Endodermal cell (in vitro differentiated cells): ENCODE measurements at places on chromosomes 11 and 22.
A peak's percentile ranks its signal among the peaks of the same experiment; 100 is the strongest.

- DNase-seq, result no peak
Observed at GRCh38 chr11:36328966-36329673, 33.0 kb downstream of the PRR5L start.

GRCh38 chr11:75428281-75428724 lies 4.7 kb downstream of the KLHL35 start:
- DNase-seq, result peak; percentile 83

DNA sequence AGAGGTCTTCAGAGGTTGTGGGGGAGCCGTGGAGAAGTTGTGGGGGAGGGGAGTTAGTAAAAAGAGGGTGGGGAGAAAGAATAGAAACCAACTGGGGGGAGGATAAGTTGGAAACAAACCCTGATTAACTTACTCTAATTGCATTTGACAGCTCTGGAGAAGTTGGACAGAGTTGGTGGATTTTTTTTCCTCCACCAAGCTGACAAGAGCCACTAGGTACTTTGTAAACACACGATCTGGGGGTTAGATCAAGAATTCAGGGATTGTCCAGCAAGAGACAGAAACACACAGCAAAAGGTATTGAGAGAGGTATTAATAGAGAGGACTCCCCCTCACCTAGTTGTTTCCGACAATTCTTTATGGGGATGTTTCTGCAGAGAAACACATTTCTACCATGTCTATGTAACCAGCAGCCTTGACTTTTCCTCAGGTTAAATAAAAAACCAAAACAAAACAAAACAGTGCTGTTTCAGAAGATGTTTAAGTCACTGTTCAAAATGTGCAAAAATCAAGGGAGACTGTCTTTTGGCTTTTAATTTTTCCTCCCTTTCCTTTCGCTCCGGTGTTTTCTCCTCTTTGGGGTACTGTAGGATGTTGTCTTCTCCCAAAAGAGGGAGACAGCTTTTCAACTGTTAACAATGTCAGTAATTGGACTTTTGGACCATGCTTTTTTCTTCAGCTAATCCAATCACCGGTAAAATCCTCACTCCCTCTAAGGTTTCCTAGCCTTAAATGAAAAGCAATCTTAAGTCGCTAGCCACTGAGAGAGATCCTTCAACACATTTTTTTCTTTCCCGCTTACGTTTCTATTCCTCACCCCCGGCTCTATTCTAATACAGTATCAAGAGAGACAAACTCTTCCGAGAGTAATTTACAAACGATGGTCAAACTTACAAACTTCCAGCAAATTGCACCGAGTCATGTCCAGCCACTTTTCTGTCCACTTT lies 708 bp downstream of the MAML2 start:
- no peak for DNase-seq

DNA sequence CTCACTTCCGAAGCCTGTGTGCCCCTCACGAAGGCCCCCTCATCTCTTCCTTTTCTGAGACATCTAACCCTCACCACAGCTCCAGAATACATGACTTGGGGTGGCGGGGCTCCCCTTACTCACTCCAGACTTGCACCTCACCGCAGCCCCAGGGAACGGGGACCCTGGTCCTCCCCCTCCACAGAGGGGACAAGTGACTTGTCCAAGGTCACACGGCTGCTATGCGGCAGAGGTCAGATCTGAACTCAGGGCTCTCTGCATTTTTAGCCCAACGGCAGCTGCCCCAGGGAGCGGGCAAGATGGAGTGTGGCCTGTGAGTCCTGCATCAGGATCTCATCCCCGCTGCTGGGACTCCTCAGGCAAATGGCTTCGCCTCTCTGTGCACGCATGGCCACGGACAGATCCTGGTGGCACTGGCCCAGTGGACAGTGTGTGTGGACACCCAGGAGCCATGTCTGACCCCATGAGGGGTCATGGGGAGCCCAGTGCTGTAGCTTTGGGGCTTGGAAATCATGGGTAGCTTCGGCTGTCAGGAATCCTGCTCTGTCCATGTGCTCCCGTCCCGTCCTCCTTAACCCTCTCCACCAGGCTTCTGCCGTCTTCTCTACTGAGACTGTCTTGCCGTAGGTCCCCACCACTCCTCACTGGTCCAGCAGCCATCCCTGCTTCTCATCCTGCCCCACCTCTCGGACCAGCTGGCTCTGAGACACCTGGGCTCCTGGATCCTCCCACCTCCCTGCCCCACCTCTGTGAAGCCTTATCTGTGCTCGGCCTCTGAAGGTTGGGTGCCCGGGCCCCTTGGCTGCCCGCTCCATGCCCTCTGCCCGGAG lies 48.0 kb upstream of the CARS1 start:
- DNase-seq, result peak; percentile 38

DNA sequence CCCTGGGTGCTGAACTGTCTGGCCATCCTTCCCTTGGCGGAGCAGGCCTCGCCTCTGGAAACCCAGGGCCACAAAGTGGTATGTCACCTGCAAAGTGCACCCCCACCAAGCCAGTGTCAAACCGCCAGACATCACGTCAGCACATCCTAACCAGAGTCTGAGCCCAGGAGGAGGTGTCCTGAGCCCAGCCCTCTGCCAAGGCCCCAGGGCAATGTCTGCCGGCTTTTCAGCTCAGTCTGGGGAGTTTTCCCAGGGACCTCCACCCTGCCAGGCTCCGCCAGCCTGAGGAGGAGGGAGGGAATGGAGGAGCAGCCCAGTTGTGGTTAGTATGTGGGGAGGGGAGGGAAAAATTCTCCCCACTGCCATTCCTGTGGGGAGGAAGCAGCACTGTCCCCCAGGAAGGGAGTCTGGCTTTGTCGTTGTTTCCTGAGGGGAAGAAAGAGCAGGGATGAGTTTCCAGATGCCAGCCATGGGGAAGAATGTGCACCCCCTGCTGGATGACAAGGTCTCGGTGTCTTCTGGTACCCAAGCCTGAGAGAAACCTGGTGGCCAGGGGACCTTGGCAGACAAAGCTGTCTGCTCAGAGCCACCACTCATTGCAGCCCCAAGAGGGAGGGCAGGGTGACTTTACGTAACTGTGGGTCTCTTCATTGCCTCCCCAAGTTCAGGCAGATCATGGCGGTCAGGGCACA lies 81.4 kb upstream of the CD82 start:
- DNase-seq, result peak; percentile 81
